ENCODE measurements at places on chromosomes 6 and 20.

DNA sequence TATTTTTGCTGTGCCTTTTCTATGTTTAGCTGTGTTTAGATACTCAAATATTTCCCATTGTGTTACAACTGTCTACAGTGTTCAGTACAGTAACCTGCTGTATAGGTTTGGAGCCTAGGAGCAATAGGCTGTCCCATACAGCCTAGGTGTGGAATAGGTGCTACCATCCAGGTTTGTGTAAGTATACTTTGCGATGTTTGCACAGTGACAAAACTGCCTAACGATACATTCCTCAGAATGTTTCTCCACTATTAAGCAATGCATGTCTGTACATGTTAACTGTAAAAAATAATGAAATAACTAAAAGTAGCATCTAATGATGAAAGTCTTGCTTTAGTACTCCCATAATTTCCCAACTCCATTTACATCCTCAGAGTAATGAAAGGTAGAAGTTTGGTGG lies 46.0 kb downstream of the SERAC1 start:
- no peak for DNase-seq
- peaks cover 2% of the 10 kb centered on the region for H3K4me1 ChIP-seq
- H3K27me3 ChIP-seq = no peaks in the 10 kb centered on the region
- H3K4me3 ChIP-seq = no peak overlapping the region
- H3K36me3 ChIP-seq = peaks cover 50% of the 10 kb centered on the region
- H3K27ac ChIP-seq = no peak overlapping the region

DNA sequence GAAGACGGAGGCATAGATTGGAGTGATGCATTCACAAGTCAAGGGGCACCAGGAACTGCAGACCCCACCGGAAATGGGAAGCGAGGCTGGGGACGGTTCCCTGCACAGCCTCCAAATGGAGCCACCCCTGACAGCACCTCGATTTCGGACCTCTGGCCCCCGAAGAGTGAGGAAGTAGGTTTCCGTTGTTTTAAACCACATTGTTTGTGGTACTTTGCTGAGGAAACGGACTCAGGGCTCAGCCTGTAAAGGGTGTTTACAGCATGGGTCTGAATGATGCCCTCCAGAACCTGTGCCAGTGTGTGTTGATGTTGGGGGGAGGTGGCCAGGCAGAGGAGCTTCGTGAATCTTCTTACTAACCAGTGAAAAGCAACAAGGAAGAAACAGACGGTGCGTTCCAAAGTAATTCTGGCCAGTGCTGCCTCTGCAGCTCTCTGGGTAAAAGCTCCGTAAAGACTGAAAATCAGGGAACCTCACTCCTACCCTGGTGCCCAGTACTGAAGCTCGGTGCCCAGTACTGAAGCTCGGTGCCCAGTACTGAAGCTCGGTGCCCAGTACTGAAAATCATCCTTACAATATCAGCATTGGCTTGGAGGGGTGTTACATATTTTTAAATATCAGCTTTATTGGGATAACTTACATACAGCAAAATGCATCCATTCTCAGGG lies 30.1 kb upstream of the CCR6 start:
- no peak overlapping the region for H3K27ac ChIP-seq
- H3K4me3 ChIP-seq = no peak overlapping the region
- DNase-seq = no peak
- H3K27me3 ChIP-seq = no peaks in the 10 kb centered on the region
- peaks cover 5% of the 10 kb centered on the region for H3K4me1 ChIP-seq

DNA sequence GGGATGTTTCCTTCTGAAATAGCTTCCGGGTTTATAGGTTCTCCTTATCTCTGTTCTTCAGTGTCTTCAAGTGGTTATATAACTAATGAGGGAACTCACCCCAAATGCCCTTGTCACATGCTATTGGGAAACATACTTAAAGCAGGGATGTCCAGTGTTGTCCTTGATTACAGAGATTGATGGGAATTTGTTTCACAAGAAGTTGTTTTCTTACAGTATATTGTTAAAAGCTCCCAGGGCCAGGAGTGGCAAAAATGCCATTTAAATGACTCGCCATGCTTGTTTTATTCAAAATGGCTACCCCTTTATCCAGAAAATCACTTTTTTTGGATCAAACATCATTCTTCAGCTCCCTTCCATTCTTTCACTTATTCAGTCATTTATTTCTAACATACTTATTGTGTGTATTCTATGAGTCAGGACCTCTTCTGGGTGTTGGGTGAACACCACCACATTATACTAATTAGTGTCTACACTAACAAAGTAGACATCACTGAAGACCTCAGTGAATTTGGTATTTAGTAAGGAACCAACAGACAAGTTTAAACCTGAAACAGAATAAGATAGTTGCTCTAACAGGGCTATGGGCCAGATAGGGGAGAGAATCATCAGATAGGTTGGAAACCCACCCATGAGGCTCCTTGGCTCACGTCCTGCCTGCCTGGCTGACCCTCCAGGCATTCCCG lies 791.1 kb downstream of the MAFB start:
- H3K36me3 ChIP-seq = no peaks in the 10 kb centered on the region
- no peak overlapping the region for H3K4me3 ChIP-seq
- H3K27ac ChIP-seq = no peak overlapping the region
- no peak for DNase-seq
- H3K4me1 ChIP-seq = no peaks in the 10 kb centered on the region
- no peaks in the 10 kb centered on the region for H3K27me3 ChIP-seq

- H3K27ac ChIP-seq = no peak overlapping the region
- no peak overlapping the region for H3K4me3 ChIP-seq
- no peaks in the 10 kb centered on the region for H3K4me1 ChIP-seq
These were observed 609.0 kb downstream of the DHX35 start for GRCh38 chr20:39571171-39571570.

DNA sequence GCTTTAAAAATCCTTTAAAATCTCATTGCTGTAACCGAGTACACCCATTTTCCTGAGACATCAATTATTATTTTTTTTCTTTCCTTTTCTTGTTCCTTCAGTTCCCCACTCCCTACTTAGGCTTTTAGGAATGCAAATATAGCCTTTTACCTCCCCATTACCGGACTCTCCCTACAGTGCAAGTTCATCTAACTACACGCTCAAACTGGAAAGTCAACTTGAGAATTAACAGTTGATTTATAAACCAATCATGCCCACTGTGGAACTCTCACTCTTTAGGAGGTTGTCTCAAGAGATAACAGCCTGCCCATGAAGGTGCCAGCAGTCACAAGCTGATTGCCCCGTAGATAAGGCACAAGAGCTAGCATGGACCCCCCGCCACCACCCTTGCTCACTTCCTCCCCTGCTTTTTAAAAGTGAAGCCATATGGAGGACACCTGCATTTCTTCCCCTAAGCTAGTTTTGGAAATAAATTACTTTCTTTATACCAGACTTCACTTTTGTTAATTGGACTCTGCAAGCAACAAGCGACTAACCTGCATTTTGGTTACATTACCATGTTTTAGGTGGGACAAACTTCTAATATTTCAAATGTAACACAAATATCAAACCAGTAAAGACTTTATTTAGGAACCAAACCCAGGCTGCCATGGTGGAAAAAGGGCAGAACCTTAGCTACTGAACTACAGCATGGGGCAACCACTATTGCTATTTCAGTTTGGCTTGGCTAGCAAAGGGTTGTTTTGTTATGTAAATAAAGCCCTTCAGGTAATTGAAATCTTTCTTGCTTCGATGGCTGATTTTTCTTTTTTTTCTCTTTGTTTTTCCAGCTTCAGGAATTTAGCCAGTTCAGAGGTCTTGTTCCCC lies 34.9 kb downstream of the UBD start:
- H3K36me3 ChIP-seq = no peaks in the 10 kb centered on the region
- no peaks in the 10 kb centered on the region for H3K4me1 ChIP-seq
- no peak overlapping the region for H3K27ac ChIP-seq
- DNase-seq = no peak
- peaks cover 16% of the 10 kb centered on the region for H3K27me3 ChIP-seq

DNA sequence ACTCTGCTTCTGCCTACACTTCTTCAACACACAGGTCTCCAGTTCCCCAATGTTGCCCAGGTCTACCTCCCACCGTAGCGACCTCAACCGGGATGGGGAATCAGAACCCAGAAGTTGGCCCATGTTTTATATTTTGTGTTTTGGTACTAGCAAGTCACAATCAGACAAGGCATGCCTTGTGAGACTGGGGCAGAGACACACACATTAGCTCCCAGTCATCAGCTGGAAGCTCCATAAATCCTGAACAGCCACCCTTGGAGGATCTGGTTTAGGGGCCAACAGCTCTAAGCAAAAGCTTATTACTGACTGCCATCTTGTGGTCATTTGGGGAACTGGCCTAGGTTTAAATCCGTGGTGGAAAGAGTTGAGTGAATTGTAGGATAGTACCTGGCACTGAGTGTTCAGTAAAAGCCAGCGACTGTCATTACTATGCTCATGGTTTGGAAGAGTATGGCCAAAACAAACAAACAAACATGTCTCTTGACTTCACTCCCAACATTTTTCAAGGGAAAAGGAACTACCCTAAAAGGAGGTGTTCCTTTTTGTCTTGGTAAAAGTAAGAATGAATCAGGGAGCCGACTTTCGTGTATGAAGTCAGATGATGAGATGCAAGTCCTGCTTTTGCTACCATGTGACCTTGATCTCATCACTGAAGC lies 40.5 kb downstream of the PIM1 start:
- no peak overlapping the region for H3K4me3 ChIP-seq
- peaks cover 1% of the 10 kb centered on the region for H3K4me1 ChIP-seq
- DNase-seq = peak; percentile 84

DNA sequence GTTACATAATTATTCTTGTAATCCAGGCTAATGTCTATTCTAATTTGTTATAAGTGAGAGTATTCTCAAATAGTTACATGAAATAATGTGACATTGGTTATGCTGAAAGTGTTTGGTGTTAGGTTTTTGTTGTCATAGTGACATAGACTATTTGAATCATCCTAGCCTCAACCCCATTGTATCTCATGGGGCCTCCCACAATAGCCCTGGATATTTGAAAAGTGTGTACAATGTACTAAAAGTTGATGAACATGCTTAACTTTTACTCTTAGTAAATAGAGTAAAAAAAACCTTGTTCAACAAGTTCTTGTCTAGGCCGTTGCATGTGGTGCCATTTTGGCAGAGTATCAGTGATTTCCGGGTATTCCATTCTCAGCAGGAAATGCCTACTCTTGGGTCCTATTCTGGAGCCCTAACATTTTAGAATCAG lies 83.0 kb downstream of the RTN4IP1 start:
- H3K4me3 ChIP-seq = no peak overlapping the region
- no peaks in the 10 kb centered on the region for H3K36me3 ChIP-seq
- H3K27me3 ChIP-seq = no peaks in the 10 kb centered on the region
- DNase-seq = no peak

DNA sequence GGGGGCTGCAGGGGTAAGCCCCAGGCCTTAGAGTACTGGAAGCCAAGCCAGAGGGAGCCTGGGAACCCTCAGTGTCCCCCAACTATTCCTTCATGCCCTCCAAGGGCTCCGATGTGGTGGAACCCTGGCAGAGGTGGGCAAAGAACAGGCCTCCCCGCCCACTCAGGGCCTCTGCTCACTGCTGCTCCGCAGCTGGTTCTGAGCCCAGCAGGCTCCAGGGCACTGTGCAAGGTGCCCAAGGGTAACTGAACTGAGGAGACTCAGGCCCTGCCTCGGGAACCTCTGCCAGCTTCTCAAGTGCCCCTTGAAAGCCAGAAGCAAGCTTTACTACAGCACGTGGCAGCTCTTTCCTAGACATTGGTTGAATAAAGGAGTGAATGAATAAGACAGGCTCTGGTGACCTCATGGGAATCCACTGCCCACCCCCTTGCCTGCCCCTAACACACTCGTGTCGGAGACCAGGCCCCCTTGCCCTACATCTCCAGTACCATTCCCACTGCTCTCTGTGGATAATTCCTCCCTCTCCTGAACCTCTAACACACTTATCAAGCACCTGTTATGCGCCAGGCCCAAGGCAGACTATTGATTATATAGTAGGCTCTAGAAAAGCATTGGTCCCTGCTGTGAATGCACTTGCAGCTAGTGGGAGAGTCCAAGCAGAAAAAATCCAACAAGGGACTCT lies 55.0 kb downstream of the TOX2 start:
- H3K4me1 ChIP-seq = no peaks in the 10 kb centered on the region
- H3K27ac ChIP-seq = no peak overlapping the region
- no peak for DNase-seq
- H3K36me3 ChIP-seq = no peaks in the 10 kb centered on the region

- H3K4me3 ChIP-seq = no peak overlapping the region
- H3K36me3 ChIP-seq = no peaks in the 10 kb centered on the region
- no peaks in the 10 kb centered on the region for H3K4me1 ChIP-seq
These were observed 218.2 kb upstream of the RREB1 start for GRCh38 chr6:6889601-6890000.

DNA sequence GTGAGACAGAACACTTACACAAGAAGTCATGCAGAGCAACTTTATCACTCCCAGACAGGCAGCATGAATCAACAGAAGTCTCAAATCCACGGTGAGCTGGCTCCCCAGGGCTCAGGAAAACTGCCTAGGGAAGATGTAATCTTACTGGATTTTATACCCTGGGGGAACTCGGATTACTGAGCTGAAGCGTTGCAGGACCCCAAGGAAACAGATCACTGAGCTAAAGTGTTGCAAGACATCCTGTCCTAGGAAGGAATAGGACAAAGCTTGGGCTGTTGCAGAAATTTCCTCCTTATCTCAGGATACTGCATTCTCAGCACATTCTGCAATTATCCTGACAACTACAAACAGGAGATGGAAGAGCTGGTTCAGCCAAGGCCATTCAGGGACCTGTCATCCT lies 224.8 kb downstream of the TFAP2A start:
- no peaks in the 10 kb centered on the region for H3K36me3 ChIP-seq
- no peaks in the 10 kb centered on the region for H3K4me1 ChIP-seq
- no peak overlapping the region for H3K27ac ChIP-seq
- DNase-seq = no peak
- no peaks in the 10 kb centered on the region for H3K27me3 ChIP-seq
- no peak overlapping the region for H3K4me3 ChIP-seq

DNA sequence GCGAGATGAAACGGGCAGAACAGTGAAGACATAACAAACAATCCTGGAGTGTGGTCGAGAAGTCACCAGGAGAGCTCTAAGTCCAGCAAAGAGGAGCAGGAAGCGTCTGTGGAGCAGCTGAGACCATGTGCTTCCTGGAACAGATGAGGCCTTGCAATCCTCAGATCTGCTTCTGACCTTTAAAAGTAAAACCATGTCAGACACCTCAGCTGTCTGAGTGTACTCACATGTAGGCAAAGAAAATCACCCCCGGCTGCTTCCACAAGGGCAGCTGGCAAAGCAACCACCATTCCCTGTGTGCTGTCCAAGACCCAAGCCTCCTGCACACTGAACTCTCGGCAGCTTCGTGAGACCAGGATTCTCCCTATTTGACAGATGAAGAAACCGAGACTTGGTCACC lies 76.6 kb downstream of the EDN3 start:
- peaks cover 5% of the 10 kb centered on the region for H3K4me1 ChIP-seq
- no peaks in the 10 kb centered on the region for H3K36me3 ChIP-seq
- no peak overlapping the region for H3K27ac ChIP-seq
- H3K27me3 ChIP-seq = no peaks in the 10 kb centered on the region
- DNase-seq = no peak

- DNase-seq = no peak
- H3K4me3 ChIP-seq = no peak overlapping the region
- no peak overlapping the region for H3K27ac ChIP-seq
These were observed 57.1 kb upstream of the MAP7 start for GRCh38 chr6:136607204-136607931.

Measured in neuronal stem cell (in vitro differentiated cells).